ENCODE measurements at places on chromosomes 6 and 20. TPM values are rescaled to one million over a fixed set of nuclear protein-coding genes. Genes with fewer than 3 reads are reported as not detected.

SYNGAP1 gene
- 1.1 TPM for total RNA-seq

RSPO3 gene
- not detected for total RNA-seq

VSX1 gene
- total RNA-seq, result not detected

PLCB1 gene
- 3.9 TPM for total RNA-seq

GPLD1 gene
- total RNA-seq, result 0.34 TPM

ARMH2 gene
- not detected for total RNA-seq

SIRPA gene
- 4.7 TPM for total RNA-seq

PHACTR3 gene
- not detected for total RNA-seq

MRPS10 gene
- 54.4 TPM for total RNA-seq

CLPSL2 gene
- not detected for total RNA-seq

SNPH gene
- 3.3 TPM for total RNA-seq

Data from SJSA1 (cell line).